Stimulated activated CD8-positive, alpha-beta memory T cell treated with anti-CD3 and anti-CD28 coated beads, Interleukin-15, amount 100 ng/mL, for 24 hours (primary cell): ENCODE measurements at places on chromosomes 3 and 15.

- DNase-seq = no peak
These were observed 97.8 kb downstream of the IGSF11 start for GRCh38 chr3:118936811-118937210.

DNA sequence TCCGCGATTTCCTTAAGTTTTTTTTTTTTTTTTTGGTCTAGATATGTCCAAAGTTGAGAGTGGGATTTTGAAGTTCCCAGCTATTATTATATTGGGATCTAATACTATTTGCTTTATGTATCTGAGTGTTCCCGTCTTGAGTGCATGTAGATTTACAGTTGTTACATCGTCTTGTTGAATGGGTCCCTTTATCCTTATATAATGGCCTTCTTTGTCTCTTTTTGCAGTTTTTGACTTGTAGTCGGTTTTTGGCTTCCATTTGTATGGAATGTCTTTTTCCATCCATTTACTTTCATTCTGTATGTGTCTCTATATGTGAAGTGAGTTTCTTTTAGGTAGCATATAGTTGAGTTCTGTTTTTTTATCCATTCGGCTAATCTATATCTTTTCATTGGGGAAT, 35.6 kb downstream of the CRYBG3 start:
- no peak for DNase-seq

GRCh38 chr3:6965881-6966280, 105.0 kb downstream of the GRM7 start:
- no peak for DNase-seq

DNA sequence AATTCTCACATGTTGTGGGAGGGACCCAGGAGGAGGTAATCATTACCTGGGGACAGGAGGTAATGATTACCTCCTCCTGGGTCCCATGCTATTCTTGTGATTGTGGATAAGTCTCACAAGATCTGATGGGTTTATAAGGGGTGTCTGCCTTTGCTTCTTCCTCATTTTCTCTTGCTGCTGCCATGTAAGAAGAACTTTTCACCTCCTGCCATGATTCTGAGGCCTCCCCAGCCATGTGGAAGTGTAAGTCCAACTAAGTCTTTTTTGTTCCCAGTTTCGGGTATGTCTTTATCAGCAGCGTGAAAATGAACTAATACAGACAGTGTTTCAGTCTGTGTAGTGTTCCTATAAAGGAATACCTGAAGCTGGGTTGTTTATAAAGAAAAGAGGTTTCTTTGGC, 13.1 kb upstream of the KCTD6 start:
- DNase-seq = no peak

DNA sequence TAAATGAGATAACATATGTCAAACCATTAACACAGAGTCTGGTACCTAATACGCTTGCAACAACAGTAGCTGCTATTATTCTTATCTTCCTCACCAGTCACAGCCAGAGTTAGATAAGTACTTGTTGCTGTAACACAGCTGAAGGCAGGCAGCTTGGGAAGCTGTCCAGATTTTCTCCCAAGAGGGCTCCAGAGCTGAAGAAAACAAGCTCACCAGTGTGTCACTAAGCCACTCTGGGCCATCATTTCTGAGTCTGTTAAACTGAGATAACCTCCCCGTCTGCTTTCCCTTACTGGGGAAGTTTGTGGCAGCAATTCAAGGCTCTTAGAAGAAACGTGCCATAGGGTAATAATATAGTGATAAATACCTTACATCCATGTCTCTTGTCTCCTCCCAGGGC, 226.3 kb downstream of the TAFA4 start:
- no peak for DNase-seq

DNA sequence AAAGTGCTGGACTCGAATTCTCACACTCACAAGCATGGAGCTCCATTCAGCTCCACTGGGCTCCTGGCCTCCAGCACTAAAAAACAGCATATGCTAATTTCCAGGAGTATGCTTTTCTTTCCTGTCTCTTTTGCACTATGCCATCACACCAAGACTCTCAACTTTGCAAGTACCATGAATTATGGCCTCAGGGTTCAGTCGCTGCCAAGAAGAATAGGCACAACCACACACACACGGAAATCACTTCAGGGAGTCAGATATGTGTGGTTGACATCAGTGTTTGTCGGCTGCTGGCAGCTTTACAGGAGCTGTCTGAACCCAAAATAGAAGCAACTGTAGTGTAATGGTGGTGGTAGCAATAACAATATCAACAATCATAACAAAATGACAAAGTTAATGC, 305.0 kb upstream of the SLCO3A1 start:
- DNase-seq = no peak

DNA sequence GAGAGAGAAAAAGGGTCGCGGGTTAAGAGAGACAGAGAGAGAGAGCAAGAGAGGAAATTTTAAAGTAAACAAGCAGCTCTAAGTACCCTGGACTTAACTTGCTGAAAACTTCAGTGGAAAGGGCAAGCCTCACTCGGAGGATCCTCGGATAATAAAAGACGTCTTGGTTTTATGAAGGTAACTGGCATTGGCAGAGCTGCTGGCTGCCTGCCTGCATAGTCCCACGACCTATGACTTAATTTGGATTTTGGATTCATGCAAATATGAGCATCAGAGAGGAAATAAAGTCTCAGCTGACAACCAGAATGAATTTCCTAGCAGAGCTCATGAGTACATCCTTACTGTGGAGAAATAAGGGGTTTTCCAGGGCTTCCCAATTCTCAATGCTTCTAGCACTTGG, 95.1 kb upstream of the PDZRN3 start:
- no peak for DNase-seq

DNA sequence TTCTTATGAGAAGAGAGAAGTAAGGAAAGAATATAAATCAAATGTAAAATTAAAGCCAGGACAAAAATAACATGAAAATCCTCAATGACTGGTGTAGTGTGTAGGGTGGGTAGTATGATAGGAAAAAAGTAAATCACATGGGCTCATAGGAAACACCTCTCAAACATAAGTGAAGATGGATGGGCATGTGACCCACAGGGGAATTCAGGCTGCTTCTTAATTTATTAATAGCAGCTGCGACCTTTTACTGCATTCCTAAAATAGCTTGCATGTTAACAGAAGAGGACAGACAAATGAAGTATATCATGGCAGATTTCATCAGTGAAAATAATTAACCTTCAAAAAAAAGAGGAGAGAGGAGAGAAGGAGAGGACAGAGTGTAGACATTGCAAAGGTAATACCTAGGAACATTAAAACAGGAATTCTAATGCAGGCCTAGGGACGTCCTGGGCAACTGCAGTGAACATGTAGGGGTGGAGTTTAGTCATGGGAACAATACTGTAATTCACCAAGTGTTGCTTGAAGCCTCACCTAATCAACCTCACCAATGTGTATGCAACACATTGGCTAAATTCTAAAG, 132.9 kb downstream of the KCNMB2 start:
- no peak for DNase-seq

- no peak for DNase-seq
These were observed 8.7 kb downstream of the HYPK start for GRCh38 chr15:43808960-43809678.

GRCh38 chr15:56495053-56495452, 30.1 kb upstream of the MNS1 start:
- DNase-seq = no peak

DNA sequence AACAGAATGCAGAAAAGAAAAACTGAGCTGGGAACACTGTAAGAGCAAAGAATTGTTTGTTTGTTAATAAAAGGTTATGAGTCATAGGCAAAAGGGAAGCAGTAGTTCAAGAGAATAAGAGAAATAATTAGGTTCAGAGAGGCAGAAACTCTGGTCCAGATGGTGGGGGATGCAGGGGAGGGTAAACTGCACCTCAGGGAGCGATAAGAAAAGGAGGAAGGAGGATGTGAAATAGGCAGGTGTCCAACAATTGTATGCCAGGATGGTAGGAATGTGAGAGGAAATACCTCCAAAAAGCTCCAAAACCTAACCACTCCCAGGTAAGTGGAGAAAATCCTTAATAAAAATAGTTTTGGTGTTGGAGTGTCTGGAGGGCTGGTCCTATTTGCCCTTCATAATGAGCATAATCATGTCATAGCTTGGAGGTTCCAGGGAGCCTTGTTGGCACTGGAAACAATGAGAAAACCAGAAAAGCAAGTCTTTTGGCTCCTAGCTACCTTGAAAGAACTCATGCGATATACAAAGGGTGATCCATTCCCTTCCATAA, 405.4 kb upstream of the TBL1XR1 start:
- no peak for DNase-seq

GRCh38 chr3:45954306-45954705, 11.0 kb downstream of the CXCR6 start:
- no peak for DNase-seq

- no peak for DNase-seq
These were observed 6.7 kb downstream of the TNFSF10 start for GRCh38 chr3:172516318-172517214.

DNA sequence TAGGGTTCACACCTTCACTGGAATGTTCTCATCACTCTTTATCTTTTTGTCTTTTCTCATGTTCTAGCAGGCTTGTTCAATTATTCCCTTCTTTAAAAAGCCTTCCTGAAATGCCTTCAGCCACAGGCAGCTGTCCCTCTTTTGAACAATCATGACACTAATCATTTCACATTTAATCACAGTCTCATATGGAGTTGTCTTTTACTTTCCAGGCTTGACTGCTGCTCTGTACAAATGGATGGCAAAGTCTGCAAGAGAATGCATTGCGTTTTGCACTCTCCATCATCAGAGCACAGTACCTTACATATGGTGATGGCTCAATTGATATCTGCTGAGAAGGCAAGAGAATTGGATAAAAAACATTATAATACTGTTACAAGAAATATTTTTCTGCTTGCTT, 529.8 kb downstream of the DIPK2A start:
- no peak for DNase-seq

DNA sequence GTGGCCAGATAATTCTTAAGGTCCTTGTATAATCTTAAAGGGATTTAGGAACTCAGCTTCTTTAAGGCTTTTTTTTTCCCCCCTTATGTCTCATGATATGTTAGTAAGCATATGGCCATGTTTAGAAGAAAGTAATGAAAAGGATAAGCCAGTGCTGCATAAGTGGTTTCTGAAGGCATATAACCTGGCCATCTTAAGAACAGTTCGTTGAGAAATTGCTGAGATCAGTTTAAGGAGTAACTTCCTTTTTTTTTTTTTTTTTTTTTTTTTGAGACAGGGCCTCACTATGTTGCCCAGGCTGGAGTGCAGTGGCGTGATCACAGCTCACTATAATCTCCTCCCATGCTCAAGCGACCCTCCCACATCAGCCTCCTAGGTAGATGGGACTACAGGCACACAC, 51.7 kb downstream of the UBE2E2 start:
- DNase-seq = no peak

DNA sequence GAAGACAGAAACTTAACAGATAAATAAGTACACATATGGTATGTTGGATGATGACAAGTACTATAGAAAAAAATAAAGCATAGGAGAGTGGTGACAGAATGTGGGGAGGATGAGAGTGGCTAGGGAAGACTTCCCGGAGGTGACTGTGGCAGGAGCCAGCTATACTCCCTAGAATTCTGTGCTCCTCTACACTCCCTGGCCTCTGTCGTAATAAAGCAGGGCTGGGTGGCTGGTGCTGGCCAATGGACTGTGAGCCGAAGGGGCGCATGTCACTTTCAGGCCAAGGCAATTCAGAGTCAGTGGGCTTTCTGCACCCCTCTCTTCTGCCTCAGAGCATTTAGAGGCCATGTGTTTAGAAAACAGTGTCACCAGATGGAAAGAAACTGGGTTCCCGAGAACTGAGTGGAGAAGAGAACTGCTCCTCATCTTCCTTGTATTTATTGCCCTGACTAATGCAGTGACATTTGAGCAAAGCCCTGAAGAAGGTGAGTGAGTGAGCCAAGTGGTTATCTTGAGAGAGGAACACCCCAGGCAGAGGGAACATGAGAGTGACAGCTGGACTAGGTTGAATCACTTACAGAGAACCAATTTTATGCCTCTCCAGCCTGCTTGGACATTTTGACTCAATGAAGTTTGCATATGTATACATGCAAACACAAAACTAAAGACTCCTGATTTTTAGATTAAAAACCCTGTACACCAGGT, 5.2 kb upstream of the VPS8 start:
- DNase-seq = no peak

DNA sequence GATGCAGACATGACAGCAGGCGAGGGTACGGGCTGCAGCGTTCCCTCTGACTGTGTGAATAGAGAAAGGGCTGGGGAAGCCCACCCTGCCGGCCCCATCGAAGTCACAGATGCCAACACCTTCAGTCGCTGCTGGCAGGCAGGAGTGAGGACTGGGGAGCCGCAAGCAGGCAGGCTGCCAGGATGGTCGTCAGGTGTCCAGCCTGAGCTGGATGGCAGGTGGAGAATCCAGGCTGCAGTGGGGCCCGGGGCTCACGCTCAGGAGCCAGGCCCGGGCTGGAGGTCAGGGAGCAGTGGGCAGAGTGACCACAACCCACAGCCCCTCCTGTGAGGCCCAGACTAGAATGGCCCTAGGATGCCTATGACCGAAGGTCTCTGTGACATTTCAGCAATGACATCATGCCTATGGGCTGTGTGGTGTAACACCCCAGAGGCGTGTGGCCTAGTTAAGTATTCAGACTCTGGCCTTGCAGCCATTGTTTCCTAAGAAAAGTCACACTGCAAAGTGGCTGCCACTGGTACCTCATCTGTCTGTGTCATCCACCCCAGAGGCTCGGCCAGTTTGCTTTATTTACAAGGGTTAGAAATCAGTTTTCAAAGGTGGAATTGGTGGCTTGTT, 15.7 kb downstream of the PRR23E start:
- DNase-seq = no peak

DNA sequence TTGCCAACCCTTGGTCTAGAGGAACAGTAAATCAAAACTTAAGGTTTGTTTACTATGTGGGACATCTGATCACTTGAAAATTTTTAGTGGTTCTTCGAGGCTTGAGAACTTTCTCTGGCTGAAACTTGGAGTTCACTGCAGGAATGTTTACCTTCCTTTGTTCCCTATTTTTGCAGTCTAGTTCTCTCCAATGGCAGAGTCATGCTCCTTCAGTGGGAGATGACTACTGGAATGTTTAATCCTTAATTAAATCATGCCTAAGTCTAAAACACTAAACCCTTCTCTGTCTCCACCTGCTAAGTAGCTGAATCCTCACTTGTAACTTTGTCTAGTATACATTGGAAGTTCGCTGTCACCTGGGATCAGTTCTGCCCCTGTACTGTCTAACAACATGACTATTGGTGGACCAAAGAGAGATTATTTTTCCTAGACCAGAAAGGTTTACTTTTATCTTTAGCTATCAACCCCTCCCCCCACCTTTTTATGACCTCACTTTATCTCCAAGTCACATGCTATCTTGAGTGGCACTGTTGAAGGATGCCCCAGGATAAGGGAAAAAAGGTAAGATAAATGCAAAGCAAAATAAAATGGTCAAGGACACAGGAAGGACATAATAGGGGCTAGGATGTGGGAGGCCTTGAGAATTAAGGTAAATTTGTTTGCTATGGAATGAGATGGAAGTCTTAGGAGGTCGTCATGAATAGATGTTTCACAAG, 1.2 kb upstream of the ZNF609 start:
- DNase-seq = no peak

DNA sequence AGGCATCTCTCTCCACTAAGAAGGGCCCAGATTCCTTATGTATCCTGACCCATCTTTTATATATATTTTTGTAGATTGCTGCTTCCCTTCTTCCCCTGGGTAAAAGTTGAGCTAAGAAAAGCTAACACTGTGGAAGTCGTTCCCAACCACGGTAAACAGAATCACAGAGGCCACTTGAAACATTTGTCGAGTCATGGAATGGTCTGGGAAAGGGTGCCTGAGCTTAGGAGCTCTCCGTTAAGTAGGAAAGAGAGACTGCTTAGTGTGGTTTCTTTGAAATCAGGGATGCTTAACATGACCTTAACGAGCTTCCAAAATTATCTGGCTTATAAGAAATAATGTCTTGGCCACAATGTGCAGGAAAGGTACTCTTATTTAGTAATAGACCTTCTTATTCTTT, 45.6 kb downstream of the ARNT2 start:
- DNase-seq = no peak
